ENCODE measurements at places on chromosomes 7 and 10.

DNA sequence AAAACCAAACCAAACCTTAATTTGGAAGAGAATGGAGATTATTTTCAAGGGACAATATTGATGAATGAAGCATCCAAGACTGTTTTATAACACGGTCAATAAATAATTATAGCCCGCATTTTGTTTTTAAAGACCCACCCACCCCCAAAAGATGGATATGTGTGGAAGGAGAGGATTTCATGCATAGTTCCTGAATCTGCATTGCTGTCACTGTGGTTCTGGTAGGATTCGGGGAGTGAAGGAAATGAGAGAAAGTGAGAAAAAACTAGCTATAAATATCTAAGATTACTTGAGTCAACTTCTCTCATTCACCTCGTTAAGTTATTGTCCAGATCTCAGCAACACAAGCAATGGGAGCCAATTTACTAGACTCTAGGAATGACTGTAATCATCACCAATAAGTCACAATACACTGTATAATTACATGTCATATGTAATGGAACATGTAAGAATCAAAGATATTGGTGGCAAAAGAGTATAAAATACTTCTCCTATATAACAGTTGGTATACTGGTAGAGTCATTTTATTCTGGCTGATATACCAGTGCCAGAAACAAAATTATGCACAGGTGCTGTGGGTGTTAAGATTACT is 30.2 kb downstream of the NAMPT start:
- no peak for DNase-seq

- DNase-seq = no peak
Measured at GRCh38 chr7:34073676-34074075, 168.3 kb downstream of the BMPER start.

DNA sequence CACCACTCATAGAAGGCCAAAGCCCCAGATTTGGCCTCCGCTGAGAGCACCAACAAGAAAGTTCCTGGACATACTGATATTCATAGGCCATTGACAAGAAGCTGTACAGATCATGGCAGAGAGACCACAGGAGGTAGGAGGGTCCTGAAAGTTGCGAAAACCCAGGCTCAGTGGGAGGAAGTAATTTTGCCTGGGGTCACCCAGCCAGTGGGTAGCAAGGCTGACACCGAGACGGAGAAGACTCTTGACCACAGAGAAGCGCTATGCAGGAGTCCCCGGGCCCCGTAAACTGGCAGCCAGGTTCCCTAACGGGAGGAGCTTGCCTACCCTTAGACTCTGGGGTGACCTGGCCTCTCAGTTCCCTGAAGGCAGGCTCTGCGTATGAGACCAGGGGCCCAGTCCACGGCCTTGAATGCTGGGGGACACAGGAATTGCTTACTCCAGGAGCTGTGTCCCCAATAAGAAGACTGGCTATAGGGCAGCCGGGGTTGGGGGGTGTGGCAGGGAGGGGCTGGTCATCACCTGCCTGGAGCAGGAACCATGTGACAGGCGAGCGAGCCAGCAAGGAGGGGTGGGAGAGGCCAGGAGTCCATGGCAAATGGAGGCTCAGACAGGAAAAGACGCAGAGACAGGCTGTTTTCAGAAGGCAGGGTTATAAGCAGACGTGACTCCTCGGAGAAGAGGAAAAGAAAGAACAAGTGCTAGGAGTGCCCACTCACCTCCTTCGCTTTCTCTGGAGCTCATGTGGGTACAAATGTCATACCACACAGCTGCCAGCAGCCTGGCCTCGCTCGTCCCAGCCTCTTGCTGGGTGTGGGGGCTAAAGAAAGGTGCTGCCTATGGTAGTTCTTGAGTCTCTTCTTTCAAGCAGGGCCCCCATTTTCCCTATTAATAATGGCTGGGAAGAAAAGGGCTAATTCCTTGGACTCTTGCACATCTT is 24.6 kb upstream of the NPFFR1 start:
- DNase-seq = no peak

GRCh38 chr10:22253580-22253882 is 35.7 kb upstream of the EBLN1 start:
- DNase-seq = no peak

GRCh38 chr7:2936891-2937580 is 92.9 kb upstream of the GNA12 start:
- DNase-seq = no peak

GRCh38 chr10:65818990-65819389 is 1106.8 kb upstream of the LRRTM3 start:
- no peak for DNase-seq

GRCh38 chr7:141071855-141072547 is 1.9 kb upstream of the TMEM178B start:
- no peak for DNase-seq

DNA sequence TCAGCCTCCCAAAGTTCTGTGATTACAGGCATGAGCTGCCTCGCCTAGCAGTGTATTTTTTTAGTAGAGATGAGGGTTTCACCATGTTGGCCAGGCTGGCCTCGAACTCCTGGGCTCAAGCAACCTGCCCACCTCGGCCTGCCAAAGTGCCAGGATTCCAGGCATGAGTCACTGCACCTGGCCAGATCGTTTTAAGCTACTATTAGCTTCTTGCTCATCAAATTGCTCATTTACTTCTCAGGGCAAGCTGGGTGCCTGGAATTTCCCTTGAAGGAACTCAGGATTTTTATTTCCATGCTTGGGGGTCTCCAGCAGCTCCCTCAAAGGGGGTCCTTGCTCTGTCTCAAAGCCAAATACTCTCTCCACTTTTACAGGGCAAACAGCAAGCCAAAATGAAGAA is 798.0 kb upstream of the AUTS2 start:
- DNase-seq = peak; percentile 75

- DNase-seq = peak; percentile 73
Measured at GRCh38 chr10:10911471-10911921, 106.2 kb upstream of the CELF2 start.

- DNase-seq = no peak
Measured at GRCh38 chr7:30246392-30246791, 38.0 kb upstream of the ZNRF2 start.

- DNase-seq = no peak
Measured at GRCh38 chr7:6651851-6652445, 14.8 kb downstream of the ZNF316 start.

GRCh38 chr10:119263951-119264617 is 56.7 kb downstream of the GRK5 start:
- no peak for DNase-seq

DNA sequence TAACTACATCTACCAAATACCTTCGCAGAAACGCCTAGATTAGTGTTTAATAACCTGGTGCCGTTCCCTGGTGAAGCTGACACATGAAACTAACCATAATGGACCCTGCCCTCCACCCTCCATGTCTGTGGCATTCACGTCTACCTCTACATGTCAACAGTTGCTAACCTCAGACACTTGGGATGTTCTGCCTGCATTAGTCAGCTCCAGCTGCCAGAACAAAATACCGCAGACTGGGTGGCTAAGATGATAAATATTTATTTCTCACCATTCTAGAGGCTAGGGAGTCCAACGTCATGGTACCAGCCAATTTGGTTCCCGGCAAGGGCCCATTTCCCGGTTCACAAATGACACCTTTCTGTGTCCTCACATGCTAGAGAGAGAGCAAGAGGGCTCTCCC is 118.5 kb upstream of the CHST15 start:
- DNase-seq = peak; percentile 75

GRCh38 chr10:5968681-5969453 is 8.5 kb downstream of the IL15RA start:
- DNase-seq = no peak

- DNase-seq = no peak
Measured at GRCh38 chr7:95875519-95875918, 103.2 kb downstream of the DYNC1I1 start.

DNA sequence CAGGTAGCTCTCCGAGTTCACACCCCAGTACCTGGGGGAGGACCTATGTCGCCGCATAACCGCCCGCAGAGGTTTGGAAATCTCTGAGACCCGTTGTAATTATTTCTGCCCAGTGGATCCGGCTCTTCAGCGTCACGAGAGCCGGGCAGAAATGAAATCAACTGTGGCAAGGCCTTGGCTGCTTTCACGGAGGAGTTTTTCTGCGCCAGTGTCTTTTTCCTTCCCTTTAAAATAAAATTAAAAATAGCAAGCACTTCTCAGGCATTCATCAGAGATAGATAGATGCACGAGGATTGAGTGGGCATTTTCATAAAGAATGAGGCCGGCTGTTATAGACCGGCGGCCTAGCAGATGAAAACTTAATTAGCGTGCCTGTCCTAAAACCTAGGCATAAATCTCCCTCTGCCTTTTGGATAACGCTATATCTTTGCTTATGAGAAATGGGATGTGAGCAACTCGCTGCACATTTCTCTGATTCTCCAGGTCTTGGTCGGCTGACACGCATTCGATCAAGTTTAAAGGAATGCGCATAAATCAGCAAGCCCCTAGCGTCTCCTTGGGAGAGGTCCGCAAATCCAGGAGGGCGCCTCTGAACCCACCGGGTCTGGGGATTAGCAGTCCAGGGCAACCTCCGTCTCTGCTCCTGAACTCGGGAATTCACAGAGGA is 6.4 kb downstream of the HOXA13 start:
- DNase-seq = no peak

DNA sequence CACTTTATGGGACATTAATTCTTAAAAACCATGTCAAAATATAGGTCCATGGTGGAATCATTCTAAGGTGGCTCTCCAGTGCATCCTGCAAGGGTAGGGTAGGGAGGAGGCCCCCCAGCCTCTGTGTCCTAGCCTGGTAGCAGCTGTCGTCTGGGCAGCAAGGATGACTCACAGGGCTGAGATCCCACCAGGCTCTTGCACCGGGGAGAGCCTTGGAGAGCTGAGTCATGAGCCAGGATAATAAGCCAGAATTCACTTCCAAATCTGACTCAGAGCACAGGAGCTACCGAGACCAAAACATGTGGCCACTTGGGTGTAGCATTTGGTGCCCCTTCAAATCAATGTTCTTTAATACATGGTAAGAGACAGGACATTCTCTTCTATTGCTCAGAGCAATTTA is 298.5 kb downstream of the NEBL start:
- peak; percentile 76 for DNase-seq

DNA sequence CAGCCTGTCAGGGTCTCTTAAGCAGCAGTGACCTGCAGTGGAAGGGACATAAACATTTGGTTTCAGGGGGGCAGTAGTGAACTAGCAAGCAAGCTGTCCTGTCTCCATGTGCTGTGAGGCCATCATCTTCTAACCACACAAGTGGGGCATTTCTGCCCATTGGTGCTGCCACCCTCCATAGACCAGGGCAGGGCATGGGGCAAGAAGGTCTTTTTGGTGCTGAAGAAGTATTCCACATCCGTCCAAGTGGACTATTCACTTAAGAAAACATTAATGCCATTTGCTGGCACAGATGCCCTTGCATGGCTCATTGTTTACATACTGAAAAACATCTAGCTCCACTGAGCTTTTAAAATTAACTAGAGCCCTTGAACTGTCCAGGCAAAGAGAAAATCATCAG is 35.8 kb downstream of the ALOX5 start:
- no peak for DNase-seq

DNA sequence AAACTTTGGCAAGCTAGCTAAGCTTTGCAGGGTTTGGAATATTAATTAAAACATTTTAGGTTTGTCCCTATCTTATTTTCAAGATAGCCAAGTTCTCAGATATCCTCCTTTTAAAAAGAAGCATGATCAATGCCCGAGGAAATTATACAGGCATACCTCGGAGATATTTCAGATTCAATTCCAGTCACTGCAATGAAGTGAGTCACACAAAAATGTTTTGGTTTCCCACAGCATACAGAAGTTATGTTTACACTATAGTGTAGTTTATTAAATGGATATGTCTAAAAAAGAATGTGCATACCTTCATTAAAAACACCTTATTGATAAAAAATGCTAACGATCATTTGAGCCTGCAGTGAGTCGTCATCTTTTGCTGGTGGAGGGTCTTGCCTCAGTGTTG is 382.9 kb upstream of the NPVF start:
- DNase-seq = no peak

- no peak for DNase-seq
Measured at GRCh38 chr10:106440767-106441166, 723.7 kb downstream of the SORCS1 start.

- DNase-seq = no peak
Measured at GRCh38 chr7:30647589-30648364, 34.5 kb downstream of the CRHR2 start.

DNA sequence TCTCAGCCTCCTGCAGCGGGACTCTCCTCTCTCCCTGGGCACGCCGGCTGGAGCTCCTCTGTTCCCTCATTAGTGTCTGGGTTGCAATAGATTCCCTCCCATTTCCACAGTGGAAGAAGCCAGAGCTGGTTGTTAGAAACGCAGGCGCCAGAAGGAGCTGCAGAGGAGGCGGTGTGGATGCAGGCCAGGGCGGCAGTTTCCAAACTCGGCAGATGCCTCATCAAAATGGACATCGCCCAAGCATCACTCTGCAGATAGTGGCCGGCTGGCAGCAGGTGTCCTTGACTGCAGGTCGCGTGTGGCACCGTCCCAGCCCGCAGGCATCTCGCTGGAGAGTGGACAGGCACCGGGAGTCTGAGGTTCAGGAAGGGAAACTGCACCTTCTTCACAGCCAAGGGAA is 201.8 kb downstream of the TCERG1L start:
- no peak for DNase-seq

Measured in RCC 7860 (cell line).